Caki2 (cell line): ENCODE measurements at places on chromosomes 11 and 22. TPM values are rescaled to one million over a fixed set of nuclear protein-coding genes. Genes with fewer than 3 reads are reported as not detected.

TXNRD2 gene
- 53.0 and 54.5 TPM in 2 replicates for total RNA-seq

MICAL2 gene
- 54.2 and 69.9 TPM in 2 replicates for total RNA-seq

APOA1 gene
- total RNA-seq: not detected in 2 replicates

MAJIN gene
- total RNA-seq: 0.38 TPM in 1 of 2 replicates, not detected in the other

CBLIF gene
- total RNA-seq: not detected in 2 replicates

LARGE1 gene
- total RNA-seq: 9.7 and 15.0 TPM in 2 replicates

MFNG gene
- total RNA-seq: 0.46 and 0.54 TPM in 2 replicates

DNA sequence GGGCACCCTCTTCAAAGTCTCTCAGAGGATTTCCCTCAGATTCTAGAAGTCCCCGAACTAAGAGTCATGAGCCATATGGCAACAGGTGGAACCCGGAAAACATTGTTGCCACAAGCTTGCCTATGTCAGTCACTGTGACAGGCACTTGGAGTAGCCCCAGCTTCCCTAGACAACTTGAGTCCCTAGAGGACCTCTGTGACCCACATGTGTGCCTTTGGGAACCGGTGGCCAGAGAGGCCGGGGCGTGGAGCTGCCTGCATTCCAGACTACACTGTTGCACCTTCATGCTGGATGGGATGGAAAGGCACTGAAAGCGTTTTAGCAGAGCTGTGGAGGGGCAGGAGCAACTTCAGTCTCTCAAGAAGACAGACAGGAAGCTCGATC, 12.1 kb downstream of the SLC37A2 start:
- DNase-seq: no peak

DNA sequence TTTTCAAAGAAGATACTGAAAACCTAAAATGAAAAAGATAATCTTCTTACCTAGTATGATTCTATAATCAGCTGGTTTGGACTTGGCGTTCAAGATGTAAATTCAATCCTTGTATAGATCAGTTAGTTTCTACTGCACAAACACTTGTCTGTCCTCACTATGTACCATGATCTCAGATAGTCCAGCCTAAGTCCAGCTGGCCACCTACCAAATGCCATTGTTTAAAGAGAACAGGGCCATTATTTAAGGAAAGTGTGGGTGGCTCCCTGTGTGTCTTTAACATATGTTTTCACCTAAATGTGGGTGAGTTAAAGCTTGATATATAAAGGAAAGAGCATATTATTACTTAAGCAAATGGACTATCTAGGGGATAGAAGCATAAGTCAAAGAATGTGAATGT, 38.6 kb downstream of the BLID start:
- no peak for DNase-seq

DNA sequence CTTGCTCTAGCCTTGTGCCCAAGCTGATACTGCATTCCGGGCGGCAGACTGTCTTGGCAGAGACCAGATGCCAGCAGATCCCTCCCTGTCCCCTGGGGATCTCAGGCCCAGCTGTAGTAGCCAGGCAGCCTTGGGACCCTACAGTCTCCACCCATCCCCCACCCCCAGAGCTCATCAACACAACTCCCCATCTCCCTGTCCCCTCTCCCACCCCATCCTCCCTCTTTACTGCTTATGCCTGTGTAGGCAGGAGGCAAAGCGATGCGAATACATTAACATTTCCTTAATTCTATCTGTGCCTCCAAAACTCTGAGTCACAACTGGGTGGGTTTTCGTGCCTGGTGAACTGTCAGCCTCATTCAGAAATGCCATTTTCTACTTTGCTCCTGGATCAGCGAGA, 547.6 kb downstream of the BUD13 start:
- DNase-seq: no peak

DNA sequence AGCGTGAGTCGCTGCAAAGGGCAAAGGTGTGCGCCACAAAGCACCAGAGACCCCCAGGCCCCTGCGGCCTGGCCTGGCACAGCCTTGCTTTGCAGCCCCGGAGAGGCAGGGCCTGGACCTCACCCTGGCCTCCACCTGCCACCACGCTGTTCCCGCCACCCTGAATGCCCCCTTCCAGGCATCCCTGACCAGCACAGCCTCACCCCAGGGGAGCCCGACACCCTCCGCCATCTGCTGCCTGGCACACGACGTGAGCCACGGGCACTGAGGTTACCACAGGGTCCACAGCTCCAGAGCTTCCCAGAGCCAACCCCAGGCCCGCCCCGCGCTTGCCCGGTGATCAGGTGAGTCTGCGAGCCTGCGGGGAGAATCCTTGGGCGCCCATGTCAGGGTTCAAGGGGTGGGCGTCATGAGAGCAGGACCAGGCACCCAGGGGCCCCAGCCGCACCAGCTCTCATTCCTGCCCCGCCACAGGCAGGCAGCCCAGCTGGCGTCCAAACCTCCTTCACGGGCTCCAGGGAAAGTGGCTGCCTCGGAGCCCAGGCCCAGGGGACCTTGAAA, 171.3 kb downstream of the BRD1 start:
- DNase-seq: no peak

DNA sequence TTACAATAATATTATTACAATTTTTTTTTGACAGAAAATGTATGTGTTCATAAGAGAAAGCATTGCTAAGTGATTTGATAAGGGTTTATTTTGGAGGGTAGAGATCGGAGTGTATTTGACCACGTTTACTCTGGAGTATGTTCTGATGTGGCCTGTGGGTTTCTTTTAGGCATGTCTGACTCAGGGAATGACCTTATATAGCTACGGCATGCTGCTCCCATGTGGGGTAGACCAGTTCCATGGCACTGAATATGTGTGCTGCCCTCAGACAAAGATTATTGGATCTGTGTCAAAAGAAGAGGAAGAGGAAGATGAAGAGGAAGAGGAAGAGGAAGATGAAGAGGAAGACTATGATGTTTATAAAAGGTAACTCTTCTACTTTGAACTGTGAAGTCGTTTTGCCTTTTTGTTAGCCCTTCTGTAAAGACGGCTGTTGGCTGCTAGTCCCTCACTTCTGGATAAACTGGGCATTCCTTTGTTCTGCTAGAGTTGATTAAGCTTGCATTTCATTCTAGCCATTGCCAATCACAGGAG, 38.1 kb upstream of the ST14 start:
- DNase-seq: no peak

GRCh38 chr11:79200398-79201070, 240.3 kb downstream of the TENM4 start:
- DNase-seq: no peak

DNA sequence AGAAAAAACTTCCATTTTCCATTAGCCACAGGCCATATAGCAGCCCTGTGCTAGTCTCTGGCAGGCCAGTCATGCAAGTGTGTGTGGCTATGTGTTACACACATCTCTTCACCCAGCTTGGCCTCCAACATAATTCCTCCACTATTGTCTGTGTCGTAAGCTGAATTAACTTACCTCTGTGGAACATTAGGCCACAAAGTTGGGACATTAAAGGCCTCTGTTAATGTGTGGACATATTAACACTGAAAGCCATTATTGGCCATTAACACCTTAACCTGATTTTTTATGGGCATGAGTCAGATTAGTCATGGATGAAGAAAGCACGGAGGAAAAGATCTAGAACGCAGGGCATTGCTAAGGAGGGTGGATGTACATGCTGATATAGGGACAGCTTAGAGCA, 100.1 kb downstream of the DBX1 start:
- DNase-seq: no peak

GRCh38 chr11:11550534-11550933, 71.3 kb downstream of the GALNT18 start:
- no peak for DNase-seq

DNA sequence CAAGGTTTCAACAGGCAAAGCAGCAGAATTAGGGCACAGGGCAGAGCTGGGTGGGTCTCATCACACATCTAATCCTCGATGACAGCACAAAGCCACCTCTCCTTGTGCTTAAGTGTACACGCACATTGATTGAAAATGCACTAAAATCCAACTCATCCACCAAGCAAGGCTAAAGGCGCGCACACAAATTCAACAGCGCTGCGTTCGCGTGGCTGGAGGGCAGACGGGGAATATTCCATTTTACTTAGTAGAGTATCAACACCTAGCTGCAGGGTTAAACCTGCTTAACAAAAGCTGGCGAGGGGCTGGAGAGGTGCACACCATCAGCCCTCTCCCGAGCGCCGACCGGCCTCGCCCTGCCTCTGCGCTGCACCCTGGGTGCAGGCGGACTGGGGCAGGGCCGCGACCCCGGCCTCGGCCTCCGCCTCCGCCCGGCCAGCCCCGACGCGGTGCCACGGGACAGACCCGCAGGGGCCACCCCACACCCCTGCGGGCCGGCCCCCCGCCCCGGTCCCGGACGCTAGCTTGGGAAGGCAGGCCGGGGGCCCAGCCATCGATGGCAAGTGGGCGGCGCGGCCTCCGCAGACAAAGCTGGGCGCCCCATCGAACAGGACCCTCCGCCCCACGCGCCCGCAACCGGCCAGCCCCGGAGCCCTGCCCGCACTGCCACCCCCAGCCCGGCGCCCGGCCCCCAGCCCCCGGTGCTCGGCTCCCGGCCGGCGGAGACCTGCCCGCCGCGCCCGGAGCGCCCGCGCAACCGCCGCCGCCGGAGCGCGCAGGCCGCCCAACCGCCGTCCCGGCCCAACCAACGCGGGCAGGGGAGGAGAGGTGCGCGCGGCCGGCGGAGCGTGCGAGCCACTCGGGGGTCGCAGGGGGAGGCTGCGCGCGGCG, 929 bp downstream of the PRDM10 start:
- peak; percentile 21 for DNase-seq

- DNase-seq: no peak
These were observed 83.4 kb downstream of the SCN3B start for GRCh38 chr11:123570939-123571580.

GRCh38 chr11:15607361-15608036, 492.8 kb downstream of the INSC start:
- DNase-seq: no peak

DNA sequence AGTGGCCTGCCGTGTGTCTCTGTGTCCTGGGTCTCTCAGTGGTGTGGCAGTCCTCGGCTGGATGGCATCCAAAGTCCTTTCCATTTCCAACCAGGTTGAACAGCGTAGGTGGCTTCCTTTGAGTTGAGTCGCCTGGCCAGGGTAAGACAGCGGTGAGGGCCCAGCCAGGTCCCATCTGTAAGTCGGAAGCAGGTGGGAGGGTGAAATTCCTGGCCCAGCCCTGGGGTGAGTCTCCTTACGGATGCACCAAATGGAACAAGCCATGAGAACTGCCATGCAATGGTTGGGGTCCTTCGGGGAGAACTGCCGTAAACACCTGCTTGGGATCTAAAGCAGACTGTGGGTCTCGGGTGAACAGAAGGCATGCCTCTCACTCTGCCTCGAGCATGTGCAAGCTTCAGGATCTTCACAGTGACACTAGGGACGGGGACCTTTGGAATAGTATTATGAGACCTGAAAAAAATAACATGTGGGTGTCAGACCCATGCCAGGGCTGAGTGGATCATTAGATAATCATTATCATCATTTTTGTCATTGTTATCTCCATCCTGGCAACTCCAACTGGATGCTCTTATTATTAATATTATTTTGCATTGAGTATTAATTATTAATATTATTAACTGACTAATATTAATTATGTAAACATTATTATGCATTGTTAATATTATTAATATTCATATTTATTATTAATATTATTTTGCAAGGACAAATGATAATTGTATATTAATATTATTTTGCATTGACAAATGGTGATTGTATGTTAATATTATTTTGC, 57.7 kb upstream of the LINC01488 start:
- no peak for DNase-seq
